ENCODE measurements at places on chromosomes 3 and 15.
A peak's percentile ranks its signal among the peaks of the same experiment; 100 is the strongest.

GRCh38 chr3:136544532-136544931 is 207.6 kb downstream of the STAG1 start:
- DNase-seq, result no peak

- DNase-seq, result no peak
Observed at GRCh38 chr3:169998668-169999131, 32.1 kb downstream of the SEC62 start.

- no peak for DNase-seq
Observed at GRCh38 chr15:100484443-100484842, 44.3 kb downstream of the CERS3 start.

DNA sequence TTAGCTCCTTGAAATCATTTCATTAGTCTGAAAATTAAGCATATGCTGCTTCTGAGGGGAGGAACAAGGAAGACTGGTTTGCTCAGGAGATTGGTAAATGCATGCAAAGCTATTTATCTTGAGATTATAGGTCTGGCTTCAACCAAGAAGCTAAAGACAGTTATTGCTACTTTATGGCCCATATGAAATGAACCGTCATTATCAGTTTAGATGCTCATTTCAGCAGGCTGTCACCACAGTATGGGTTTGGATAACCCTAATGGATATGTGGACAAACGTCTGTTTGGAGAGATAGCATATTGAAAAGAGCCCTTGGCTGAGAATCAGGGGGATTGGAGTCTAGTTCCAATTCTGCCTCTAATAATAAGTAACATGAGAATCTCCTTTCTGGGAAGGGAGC is 922.6 kb downstream of the TUSC7 start:
- no peak for DNase-seq

- peak; percentile 35 for DNase-seq
Observed at GRCh38 chr3:119293105-119293870, 895 bp upstream of the ARHGAP31 start.

- DNase-seq, result no peak
Observed at GRCh38 chr3:52070724-52071621, 14.6 kb upstream of the DUSP7 start.

DNA sequence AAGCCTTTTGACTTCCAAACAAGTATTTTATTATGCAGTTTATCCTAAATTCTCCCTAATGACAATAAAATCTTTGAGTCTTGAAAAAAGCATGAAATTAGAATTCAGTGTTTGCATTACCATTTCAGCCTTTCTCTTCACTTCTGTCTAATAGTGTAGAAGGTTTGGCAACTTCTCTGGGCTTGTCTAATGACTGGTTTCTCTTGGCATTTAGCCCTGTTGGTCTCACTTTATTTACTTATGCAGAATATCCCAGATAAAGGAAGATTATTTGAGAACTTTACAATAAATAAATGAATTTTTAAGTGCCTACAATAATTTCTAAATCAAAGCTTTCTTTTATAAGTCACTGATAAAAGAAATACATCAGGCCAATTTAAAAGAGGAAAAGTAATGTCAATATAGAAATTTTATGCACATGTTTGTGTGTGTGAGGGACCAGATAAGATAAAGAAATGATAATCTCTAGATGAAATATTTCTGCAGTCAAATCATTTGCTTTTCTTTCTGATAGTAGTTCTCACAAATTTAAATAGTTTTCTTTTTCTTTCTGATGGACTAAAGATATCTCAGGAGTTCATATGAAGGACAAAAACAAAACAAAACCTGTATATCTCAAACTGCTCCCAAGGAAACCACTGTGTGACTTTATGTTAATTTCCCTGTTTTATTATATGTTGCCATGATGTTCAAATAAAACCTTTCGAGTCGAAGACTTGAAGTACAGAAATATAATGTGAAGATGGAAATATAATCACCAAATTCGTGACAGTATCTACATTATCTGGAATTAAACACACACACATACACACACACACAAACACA is 533.1 kb upstream of the CBLB start:
- DNase-seq, result no peak

- no peak for DNase-seq
Observed at GRCh38 chr3:86814918-86815655, 175.9 kb downstream of the VGLL3 start.

GRCh38 chr3:107769882-107770281 is 247.1 kb downstream of the BBX start:
- DNase-seq, result no peak

- no peak for DNase-seq
Observed at GRCh38 chr3:157104928-157105652, 54.9 kb downstream of the CCNL1 start.

DNA sequence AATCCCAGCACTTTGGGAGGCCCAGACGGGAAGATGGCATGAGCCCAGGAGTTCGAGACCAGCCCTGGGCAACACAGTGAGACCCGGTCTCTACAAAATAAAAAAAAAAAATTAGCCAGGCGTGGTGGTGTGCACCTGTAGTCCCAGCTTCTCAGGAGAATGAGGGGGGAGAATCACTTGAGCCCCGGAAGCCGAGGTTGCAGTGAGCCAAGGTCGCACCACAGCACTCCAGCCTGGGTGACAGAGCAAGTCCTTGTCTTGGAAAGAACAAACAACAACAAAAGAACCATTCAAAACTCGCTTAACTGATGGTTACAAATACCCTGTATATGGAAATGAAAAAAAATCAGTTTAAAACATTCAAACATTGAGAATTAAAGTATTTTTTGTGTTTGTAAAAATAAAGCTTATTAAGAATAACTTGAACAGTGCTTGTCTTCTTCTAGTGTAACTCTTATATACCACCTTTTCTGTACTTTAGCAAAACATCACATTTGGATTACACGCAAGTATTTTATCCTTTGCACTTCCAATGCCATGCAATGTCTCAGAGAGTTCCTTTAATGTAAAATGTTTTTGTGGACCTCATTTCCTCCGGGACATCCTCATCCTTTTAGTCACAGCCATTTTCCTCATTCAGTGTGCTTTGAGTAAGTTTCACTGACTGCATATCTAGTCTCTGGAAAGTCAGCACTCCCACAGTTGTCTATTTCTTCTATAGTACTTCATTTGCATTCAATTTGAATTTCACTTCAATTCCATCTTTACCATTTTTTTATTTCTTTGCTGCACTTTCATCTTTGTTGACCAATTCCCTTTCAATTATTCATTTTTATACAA is 113.0 kb upstream of the GOLGA8J start:
- DNase-seq, result no peak

DNA sequence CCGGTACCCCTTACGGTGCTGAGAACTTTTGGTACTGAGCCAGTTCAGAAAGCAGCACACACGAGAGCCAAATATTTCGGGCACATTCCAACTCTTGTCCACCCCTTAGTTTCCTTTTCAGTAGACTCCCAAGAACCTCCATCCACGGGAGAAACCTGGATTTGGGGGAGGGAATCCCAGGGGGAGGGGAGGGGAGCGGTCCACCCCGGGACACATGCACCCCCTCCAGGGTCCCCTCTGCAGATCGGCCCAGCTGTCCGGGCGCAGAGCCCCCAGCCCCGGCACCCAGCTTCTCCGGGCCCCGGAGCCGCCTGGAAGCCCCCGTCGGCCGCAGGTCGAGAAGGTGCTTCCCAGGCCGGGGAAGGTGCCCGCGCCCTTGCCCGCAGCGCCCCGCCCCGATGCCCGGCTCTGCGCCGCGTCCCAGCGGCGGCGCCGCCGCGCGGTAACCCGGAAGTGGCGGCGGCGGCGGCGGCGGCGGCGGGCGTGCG is 455 bp upstream of the ABHD17C start:
- DNase-seq, result no peak

GRCh38 chr3:182139627-182140357 is 428.1 kb downstream of the SOX2 start:
- no peak for DNase-seq

GRCh38 chr3:194598771-194599557 is 34.3 kb downstream of the TMEM44 start:
- DNase-seq, result peak; percentile 56

GRCh38 chr15:25862472-25863110 is 536 bp downstream of the ATP10A start:
- DNase-seq, result no peak

DNA sequence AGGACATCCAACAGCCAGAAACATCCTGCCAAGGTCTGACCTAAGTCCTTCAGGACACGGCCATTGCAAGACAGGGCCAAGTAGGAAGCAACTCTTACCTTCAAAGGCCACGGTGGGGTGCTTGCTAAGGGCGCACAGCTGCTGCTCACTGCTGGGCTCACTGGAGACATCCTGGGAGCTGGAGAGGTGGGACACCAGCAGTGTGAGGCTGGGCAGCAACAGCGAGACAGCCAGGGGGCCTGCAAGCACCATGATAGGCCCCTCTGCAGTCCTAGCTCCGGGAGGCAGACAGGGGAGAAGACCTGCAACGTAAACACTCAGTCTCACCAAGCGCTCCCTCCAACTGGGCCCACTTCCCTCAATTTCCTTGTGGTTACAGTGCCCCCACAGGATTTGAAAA is 79.2 kb downstream of the SEMA5B start:
- peak; percentile 43 for DNase-seq
